Upper lobe of left lung (tissue), 6 donors: ENCODE measurements at places on chromosomes 1 and 21. TPM values are rescaled to one million over a fixed set of nuclear protein-coding genes. Genes with fewer than 3 reads are reported as not detected.

Gene HSPA6
- total RNA-seq: 16.6 TPM

Gene KLHDC9
- total RNA-seq: 6.5 TPM

Gene CRYZL1
- 37.0 TPM for total RNA-seq

Gene IGFN1
- not detected for total RNA-seq

Gene NOS1AP
- 11.9 TPM for total RNA-seq

Gene TSHB
- not detected for total RNA-seq

Gene PADI3
- not detected for total RNA-seq

Gene SPRR2B
- total RNA-seq: not detected

- DNase-seq: no peak
Observed at GRCh38 chr1:204316164-204316563, 43.6 kb downstream of the PLEKHA6 start.

- peak; percentile 93 for DNase-seq
Observed at GRCh38 chr1:155005076-155006011, 2.7 kb downstream of the ZBTB7B start.

- no peak for DNase-seq
Observed at GRCh38 chr1:8560611-8561544, 243.0 kb downstream of the SLC45A1 start.

- DNase-seq: no peak
Observed at GRCh38 chr1:86084998-86085397, 71.6 kb downstream of the COL24A1 start.

DNA sequence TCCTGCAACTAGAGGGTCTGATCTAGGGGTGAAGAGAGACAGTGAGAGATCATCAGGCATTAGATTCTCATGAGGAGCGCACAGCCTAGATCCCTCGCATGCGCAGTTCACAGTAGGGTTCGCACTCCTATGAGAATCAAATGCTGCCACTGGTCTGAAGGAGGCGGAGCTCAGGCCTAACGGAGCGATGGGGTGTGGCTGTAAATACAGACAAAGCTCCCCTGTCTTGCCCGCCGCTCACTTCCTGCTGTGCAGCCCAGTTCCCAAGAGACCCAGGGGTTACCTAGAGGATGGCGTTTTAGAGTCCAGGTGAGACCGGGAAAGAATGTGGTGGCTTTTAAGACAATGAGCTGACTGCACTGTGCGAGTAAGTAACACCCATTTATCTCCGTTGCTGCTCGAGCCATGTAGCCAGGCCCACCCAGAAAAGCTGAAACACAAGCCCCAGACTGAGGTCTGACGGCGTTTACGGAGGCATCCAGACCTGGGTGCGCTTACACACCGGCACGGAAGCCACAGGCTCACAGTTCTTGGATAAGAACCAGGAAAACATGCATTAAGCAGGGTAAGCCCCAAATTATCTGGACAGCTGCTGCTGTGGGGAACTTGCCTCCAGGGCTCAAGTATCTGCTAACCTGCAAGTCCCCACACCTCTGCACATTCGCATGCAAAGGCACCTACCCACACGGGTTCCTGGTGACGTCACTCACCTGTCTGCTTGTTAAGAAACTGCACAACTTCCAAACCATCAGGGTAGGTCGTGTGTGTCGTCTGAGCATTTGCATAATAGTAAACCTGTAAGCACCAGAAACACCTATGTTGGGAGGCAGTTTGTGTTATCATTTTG lies 12.5 kb downstream of the TCP10L start:
- DNase-seq: no peak

DNA sequence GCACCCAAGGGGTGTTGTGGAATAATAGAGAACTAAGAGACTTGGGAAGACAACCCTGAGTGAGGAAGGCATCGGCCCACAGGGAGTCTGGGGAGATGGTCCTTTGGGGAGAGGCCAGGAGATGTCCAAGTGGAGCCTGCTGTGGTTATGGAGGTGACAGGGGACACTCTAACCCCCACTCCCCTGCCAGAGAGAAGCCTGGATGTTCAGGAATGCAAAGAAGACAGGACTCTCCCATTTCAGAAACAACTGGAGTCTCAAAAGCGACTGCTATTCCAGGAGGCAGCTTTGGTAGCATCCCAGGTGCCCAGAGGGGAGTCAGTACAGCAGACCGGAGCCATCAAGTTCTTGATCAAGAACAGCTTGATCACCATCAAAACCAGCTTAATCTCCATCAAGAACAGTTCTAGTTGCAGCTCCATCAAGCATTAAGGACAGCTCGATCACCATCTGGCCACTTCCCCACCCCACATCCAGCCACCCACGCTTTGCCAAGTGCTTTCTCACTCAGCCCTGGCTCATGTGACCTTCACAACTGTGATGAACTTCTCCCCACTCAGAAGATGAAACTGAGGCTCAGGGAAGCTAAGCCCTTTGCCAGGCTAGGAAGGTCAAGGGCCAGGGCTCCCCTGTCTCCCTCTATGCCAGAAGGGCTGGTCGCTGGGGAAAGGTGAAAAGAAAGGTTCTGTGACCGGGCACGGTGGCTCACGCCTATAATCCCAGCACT lies 743 bp downstream of the CD52 start:
- DNase-seq: peak; percentile 64

GRCh38 chr1:20705203-20705755 lies 12.5 kb downstream of the KIF17 start:
- DNase-seq: no peak

GRCh38 chr1:166975361-166976129 lies at the start of gene ILDR2:
TSS of gene ILDR2 (minus strand) at chr1:166975540. CDS start at chr1:166975268, 272 bp downstream.
- DNase-seq: peak; percentile 46

- DNase-seq: no peak
Observed at GRCh38 chr1:38153066-38153777, 106.6 kb upstream of the POU3F1 start.

DNA sequence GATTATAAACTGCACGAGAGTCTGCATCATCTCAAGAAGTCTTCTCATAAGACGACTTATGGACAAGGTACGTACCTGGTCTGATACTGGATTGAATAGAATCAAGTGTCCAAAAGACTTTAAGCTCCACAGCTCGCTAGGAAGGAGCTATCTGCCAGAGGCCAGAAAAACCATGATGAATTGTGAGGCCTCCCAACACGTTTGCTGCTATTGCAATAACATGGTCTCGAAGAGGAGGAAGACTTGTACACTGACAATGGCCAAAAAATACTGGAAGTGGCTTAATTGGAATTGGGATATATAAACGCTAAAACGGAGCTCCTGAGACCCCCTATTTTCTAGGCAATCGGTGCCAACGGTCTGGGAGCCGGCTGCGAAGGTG lies 534 bp downstream of the DNAJC28 start:
- no peak for DNase-seq

DNA sequence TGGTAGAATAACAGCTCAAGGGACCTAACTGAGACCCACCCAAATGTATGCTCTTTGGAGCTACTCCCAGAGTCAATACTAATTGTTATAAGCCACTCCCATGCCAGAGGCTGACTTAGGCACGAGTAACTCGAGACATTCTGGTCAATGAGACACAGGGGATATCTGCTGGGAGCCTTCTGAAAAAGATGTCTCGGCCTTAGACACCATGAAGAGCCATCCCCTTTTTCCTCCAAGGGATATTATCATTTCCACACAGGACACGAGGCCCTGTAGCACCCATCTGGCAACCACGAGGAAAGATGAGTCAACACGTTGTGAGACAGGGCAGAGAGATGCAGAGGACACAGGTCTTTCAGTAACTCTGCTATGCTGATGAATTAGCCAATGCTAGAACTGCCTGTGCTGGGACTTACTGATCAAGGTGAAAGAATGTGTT lies 30.7 kb downstream of the ITPKB start:
- no peak for DNase-seq

DNA sequence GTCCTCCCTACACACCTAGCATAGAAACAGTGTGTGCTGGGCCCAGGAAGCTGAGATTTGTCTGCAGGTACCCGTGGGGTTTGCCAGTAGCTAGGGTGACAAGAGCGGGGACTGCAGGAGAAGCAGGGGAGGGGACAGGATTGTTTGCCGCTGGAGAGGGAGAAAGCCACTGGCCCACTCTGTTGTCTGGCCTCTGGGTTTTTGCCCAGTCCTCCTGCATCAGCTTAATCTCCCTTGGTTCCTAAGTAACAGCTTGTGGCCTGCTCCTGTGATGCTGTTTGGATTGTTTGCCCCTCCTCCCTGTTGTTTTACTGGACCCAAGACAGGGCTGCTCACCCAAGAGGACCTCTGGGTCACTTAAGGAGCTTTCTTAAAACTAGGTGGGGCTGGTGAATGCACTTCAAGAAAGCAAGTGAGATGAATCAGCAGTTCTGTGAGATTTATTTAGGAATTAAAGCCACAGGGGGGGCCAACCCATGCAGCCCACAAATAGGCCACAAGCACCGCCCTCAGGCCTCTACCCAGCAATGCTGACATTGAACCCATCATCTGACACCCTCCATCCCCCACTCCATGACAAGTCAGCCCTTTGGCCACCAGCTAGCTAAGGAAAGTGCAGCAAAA lies 142.8 kb downstream of the ZZZ3 start:
- DNase-seq: no peak

GRCh38 chr1:54109129-54110090 lies 43.4 kb downstream of the CDCP2 start:
- DNase-seq: no peak

GRCh38 chr1:19366599-19367536 lies 54.7 kb downstream of the SLC66A1 start:
- no peak for DNase-seq

- DNase-seq: no peak
Observed at GRCh38 chr21:38243732-38244406, 12.9 kb upstream of the KCNJ15 start.

DNA sequence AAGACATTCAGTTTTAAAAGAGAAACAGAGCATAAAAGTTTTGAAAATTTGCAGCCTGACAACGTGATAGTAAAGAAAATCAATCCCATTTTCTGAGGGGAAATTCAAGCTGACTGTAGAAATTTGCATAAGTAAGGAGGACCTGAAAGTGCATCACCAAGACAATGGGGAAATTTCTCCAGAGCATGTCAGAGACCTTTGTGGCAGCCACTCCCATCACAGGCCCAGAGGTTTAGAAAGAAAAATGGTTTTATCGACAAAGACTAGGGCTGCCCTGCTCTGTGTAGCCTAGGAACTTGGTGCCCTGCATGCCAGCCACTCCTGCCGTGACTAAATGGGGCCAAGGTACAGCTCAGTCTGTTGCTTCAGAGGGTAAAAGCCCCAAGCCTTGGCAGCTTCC lies 1640.2 kb upstream of the PRMT6 start:
- DNase-seq: no peak

DNA sequence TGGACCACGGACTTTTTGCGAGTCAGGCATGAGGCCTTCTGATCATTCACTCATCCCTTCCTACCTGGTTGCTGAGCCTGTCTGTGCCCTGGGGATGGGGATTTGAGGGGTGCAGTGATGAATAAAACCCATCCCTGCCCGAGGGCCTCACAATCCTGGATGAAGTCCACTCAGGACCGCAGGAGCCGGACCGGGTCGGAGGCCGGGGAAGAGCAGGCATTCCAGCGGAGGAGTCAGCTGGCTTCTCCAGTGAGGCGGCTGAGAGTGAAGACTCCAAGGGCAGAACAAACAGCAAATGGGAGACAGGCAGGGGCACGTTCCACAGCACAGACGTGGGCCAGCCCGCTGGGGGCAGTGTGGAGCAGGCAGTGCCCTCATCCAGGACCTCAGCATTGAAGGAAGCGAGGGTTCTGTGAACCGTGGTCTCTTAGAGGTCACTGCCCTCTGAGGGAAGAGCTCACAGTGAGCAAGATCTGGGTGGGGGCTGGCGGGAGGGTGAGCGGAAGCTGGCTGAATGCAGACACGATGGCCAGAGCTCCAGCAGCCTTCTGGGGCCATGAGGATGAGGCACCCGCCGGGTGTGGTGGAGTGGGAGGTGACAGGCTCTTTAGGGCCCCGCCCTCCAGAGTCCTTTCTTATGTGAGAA lies 10.9 kb upstream of the LRRC3 start:
- no peak for DNase-seq

DNA sequence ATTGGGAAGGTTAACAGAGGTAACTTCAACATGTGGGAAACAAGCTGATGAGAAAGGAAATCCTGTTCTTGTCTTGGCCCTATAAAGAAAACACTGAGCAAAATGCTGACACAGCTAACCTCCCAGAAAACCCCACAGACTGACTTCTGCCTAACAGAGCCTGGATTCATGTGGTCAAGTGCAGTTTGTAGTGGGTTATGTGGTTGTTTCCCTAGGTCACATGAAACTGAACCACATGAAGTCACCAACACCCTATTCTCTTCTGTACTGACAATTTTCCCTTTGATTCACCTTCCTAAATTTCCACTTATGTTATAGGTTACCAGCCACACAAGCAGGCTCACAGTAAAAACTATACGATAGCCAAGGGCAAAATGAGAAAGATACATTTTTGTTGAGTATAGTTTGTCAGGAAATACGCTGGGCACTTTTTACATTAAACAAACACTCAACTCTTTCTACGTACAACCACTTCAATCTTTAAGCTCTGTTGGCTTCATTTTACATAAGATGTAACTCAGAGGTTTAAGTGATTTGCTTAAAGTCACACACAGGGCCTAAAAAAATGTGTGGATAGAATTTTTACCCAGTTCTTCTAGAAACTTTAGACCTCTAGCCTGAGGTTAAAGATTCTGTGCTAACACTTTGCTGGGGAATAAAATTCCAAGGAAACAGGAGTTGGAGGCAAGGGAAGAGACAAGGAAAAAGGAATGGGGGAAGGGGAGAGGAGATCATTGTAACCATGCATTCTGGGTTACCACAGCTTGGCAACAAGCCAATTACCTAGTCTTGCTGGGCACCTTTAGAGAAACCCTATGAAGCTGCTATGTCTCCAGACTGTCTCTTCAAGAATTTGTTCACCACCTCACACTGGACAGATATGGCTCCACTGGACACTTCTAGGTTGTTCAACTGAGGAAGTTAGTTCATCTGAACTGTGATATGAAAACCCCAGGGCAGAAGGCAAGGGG lies 601.6 kb upstream of the USP24 start:
- no peak for DNase-seq

DNA sequence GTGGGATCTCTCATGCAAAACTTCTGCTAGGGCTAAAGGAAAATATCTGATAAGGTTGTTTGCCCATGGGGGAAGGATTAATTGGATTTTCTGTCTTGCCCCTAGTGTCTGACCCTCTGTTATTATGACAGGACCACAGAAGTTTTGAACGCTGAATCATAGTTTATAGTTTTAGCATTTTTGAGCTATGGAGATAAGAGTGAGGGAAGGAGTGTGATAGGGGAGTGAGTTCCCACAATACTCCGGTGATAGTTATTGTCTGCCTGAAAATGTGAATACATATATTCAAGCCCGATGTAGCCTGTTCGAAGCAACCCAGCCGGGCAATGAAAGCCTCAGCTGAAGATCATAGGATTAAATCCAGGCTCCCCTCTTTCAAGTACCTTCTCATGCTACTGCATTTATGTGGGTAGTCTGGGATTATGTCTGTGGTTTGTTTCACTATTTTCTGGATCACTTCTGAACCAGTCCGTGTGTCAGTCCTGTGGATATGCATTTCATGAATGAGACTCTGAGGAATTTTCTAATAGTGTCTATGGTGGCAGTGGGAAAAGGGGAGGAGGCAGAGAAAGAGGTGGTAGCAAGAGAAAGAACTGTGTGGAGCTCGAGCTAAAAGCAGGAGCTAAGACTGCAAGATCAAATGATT lies 258.7 kb downstream of the DISC1 start:
- no peak for DNase-seq

GRCh38 chr1:79852004-79852403 lies 845.5 kb upstream of the ADGRL4 start:
- DNase-seq: no peak
